H9 (cell line): ENCODE measurements at places on chromosomes 1 and 21.

DNA sequence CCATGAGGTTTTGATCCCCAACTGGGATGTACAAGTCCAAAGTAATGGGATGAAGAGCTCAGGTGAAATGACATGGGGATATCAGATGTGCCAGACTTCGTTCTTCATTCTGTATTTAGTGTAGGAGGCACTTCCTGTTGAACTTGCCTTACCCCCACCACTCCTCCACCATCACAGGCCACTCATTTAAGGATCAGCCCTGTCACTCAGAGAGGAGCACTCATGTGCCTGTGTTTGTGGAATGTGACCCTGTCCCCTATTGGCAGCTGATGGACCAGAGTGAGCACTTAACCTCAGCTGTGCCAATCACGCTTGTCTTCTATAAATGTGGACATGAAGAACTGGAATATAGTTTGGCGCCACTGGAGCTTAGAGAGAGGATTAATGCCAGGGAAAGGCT lies 91.4 kb upstream of the CTTNBP2NL start:
- DNase-seq: no peak

GRCh38 chr21:34540206-34540605 lies 28.2 kb upstream of the KCNE1 start:
- DNase-seq: no peak

GRCh38 chr1:34618381-34618780 lies 136.5 kb upstream of the GJB5 start:
- DNase-seq: no peak

- no peak for DNase-seq
These were observed 60.5 kb upstream of the SIPA1L2 start for GRCh38 chr1:232690285-232690935.

- no peak for DNase-seq
These were observed 32.1 kb downstream of the EDARADD start for GRCh38 chr1:236426215-236426614.

DNA sequence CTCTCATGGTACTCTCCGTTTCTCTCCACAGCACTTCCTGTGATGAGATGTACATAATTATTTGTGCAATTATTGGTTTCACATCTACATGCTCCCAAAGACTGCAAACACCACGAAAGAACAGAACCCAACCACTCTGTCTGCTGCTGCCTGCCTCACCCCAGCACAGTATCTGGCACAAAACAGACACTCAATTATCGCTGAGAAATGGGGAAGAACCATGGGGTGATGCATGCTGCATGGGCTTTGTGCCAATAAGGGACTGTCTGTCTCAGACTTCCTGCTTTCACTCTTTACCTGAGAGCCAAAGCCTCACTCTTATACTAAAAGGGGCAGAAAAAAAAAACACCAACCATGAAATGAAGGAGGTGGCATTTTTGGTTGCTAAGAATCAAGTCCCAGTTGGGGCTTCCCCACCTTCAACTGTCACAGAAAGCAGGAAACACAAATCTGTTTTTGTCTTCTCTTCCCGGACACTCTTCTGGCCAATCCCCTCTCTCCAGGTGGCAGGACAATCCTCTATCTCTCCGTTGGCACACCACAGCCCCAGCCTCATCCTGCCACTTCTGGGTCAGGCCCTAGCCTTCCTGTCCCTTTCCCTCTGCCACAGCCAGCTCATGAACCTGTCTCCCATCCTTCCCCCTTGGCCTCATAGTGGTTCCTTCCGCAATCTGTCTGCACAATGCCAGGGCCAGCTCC lies 82.0 kb downstream of the TGFBR3 start:
- DNase-seq: no peak

DNA sequence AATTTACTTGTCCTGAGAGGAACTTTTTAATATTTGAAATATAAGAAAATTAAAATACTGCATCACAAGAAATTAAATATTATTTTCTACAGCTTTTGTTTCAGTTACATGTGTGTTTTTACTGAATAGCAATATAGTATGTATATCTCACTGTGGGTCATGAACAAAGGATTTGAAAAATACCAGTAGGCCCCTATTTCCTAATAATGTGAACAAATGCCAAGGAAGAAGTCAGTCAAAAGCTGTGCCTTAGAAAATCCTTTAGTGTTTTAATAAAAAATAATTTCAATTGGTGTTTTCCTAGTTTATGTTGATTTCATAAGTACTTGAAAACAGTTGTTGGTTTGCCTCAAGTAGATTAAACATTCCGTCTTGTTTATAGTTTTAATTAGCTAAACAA lies 46.7 kb downstream of the SMYD3 start:
- DNase-seq: no peak

DNA sequence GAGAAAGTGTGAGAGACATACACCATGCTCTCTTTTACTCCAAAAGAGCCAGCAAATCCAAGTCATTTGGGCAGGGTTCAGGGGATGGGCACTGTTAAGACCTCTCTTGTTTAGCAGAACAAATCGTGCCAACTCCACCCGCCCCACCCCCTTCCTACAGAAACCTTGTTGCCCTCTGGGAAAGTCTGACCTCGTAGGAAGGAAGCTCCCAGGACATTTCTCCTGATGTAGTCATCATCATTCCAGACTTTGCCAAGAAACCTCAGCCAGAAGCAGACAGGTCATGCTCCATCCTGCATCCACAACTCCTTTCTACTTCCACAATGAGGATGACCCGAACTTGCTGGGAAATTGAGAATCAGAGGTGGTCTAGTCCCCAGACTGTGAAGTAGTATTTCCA lies 57.7 kb downstream of the UBE2T start:
- no peak for DNase-seq

GRCh38 chr1:159827102-159827490 lies 423 bp downstream of the SLAMF8 start:
- DNase-seq: no peak

DNA sequence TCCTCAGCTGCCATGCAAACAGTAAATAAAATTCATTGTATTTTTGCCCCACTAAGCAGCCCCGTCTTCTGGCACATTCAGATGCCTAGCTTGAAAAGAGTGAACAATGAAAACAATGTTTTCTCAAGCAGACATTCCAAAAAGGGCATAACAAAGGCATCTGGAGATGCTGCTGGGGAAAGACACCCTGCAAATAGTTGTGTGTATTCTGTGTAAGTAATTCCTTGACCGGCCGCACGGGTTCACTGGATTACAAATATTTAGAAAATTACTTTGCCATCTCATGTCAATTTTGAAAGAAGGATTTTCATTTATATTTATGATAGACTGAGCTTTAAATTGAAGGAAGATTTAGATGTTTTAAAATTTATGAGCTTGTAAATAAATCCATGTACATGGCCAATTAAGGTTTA lies 142.2 kb downstream of the SLC45A1 start:
- DNase-seq: no peak

- no peak for DNase-seq
These were observed 5.7 kb upstream of the SELENON start for GRCh38 chr1:25794325-25794724.

- peak; percentile 41 for DNase-seq
These were observed 122.5 kb downstream of the ATG4C start for GRCh38 chr1:62906428-62906886.

GRCh38 chr21:32281531-32281930 lies 2.7 kb upstream of the MIS18A start:
- no peak for DNase-seq

GRCh38 chr1:94413311-94413710 lies 4.9 kb upstream of the ABCD3 start:
- no peak for DNase-seq

DNA sequence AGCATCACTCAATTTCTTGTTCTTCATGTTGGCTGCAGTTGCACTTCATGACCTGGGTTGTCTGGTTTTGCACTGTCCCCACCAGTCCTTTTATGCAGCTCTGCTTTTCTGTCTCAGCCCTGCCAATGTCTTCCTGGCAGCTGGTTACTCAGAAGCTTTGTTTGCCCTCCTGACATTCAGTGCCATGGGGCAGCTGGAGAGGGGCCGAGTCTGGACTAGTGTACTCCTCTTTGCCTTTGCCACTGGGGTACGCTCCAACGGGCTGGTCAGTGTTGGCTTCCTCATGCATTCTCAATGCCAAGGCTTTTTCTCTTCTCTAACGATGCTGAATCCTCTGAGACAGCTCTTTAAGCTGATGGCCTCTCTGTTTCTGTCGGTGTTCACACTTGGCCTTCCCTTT lies 6.6 kb downstream of the PIGV start:
- no peak for DNase-seq

- DNase-seq: no peak
These were observed 105.9 kb downstream of the BCAR3 start for GRCh38 chr1:93575621-93576284.

DNA sequence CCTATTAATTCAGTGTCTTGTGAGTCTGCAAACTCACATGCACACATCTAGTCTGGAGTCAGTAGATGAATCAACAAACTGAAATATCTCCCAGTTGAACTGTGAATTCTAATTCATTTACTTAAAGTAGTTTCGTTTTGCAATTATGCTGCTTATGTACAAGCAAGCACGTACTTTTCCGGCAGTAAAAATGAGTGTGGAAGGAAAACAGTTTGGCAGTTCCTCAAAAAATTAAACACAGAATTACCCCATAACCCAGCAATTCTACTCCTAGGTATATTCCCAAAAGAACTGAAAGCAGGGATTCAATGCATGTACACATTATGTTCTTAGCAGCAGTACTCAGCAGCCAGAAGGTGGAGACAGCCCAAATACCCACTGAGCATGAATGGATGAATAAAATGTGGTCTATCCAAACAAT lies 49.3 kb downstream of the GNB1 start:
- no peak for DNase-seq

GRCh38 chr1:27314737-27315136 lies 7.2 kb upstream of the TMEM222 start:
- DNase-seq: no peak

GRCh38 chr1:1236176-1236763 lies 4.2 kb downstream of the B3GALT6 start:
- no peak for DNase-seq

GRCh38 chr21:42862774-42863503 lies 16.4 kb downstream of the WDR4 start:
- DNase-seq: peak; percentile 69

- DNase-seq: no peak
These were observed 1.6 kb downstream of the TENT5C start for GRCh38 chr1:117607471-117607870.

DNA sequence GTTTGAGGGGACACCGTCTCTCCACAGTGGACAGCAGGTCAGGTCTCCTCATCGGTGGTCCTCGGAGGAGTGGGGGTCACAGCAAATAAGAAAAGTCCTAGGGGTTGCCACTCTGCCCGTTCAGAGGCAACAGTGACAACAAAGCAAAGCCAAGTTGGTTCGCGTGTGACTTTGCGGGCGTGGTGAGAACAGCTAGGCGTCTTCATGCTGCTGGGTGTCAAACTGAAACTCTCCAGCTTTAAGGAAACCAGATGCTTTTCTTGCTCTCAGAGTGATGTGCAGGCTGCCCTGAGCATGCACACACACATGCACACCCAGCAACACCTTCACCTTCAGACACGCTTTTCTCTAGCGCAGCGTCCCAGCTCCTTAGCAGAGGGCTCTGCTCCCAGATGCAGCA lies 70.1 kb upstream of the ARHGEF16 start:
- DNase-seq: no peak

- no peak for DNase-seq
These were observed 19.0 kb upstream of the ABCG1 start for GRCh38 chr21:42199868-42200463.

DNA sequence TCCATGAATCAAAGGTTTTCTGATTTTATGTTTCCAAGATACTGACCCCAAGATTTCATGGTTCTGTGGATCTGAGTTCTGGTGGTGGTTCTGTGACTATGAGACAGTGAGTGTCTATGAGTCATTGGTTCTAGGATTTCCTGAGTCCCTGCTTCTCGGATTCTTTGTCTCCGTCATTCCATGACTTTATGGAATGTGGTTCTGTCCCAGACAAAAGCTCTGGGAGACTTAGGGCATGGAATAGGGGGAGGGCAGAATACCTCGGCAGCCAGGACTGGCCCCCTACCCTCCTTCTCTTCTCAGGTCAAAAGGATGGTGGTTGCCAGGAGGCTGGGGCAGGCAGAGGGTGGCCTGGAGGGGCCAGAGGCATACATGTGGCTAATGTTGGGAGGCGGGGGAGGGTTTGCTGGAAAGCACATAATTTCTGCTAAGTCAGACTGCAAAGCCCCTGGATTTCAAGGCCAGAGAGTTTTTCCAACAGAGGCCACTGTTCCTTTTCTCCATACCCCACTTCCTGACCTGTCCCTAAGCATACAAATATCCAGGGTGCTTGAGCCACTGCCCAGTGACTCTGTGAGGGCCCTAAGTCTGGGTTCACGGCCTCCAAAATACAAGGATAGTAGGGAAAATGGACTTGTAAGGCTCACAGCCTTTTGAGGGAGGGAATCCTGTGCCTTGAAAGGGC lies 17.2 kb downstream of the CDCP2 start:
- DNase-seq: no peak

DNA sequence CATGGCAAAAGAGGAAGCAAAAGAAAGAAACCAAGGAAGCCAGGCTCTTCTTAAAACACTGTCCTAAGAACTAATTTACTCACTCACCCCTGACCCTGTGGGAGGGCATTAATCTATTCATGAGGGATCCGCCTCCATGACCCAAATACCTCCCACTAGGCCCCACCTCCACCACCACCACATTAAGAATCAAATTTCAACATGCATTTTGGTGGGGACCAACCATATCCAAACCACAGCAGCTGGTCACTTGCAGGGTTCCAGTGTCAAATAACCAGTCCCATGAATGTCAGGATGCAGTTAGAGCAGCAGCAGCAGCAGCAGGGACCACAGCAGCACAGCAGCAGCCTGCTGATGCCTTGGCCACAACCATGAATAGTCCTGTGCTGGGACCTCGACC lies 83.8 kb downstream of the ZC3H11B start:
- peak; percentile 65 for DNase-seq

- DNase-seq: no peak
These were observed 32.2 kb downstream of the C8B start for GRCh38 chr1:56933606-56934005.

DNA sequence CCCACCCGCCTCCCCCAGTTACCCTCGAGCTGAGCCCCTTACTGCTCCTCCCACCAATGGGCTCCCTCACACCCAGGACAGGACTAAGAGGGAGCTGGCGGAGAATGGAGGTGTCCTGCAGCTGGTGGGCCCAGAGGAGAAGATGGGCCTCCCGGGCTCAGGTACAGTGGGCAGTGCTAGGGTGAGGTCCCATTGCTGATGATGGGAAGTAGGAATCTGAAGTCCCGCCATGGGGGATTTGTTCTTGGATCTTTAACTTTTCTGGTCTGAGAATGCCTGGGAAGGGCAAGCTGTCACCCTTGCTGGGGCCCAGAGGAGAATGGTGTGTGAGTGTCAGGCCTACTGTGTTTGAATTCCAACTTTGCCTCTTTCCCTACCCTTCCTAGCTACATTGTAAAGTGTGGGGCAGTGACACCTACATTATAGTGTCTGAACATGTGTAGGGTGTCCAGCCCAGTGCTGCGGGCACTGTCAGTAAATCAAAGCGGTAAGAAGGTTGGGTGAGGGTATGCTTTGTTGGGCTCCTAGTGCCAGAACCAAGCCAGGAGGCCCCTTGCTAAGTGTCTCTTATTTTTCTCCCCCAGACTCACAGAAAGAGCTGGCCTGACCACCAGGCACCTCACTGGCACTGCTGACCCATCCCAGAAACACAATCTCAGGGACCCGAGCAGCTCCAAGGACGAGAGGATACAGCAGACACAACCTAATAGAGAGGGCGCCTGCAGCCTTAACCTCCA lies 44.7 kb downstream of the YARS1 start:
- DNase-seq: no peak
